Mesenteric fat pad (tissue), 1 donor: ENCODE measurements at places on chromosomes 4 and X. TPM values are rescaled to one million over a fixed set of nuclear protein-coding genes. Genes with fewer than 3 reads are reported as not detected.

GRCh38 chrX:50865311-50865710 lies 45.2 kb upstream of the BMP15 start:
- no peak for DNase-seq

DNA sequence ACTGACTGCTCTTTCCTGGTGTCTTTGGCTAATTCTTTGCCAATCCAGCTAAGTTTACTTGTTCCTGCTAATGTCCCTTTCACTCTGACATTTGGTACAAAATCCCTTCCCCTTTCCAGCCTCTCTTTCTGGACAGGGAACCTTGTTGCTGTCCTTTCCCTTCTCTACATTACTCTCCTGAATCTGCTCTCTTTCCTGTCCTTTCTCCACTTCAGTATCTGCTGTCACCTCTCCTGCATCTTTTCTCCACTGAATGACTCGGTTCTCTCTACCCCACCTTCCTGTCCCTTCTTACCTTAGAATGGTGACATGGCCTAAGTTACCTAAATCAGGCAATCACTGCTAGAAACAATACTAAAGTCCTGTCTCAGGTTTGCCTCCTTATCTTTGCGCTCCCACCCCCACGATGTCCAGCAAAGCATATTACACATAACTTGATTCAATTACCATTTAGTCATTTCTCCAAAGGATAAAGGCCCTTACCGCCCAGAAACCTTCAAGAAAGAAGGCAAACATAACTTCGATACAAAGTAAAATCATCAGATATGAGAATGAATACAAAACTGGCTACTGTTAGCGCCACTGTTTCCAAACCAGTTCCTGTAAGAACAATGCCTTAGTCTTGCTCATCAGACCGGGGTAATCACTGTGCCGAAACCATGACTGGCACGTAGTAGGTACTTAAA lies 890 bp downstream of the BOD1L1 start:
- DNase-seq, result no peak

GRCh38 chr4:8325291-8325973 lies 55.9 kb downstream of the HTRA3 start:
- peak; percentile 74 for DNase-seq

DNA sequence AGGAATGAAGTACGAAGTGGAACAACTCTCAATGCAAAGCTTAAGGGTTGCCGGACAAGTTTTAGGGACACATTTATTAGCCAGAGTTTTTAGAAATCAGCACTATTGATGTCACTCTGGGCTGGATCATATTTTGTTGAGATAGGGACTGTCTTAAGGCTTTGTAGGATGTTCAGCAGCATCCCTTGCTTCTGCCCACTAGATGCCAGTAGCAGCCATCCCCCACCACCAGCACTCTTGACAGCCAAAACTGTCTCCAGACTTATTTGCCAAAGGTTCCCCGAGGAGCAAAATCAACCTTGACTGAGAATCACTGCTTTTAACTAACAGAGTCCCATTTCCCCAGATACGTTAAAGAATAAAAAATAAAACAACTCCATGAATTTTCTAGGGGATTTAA lies 1497.3 kb downstream of the STIM2 start:
- DNase-seq, result no peak

DNA sequence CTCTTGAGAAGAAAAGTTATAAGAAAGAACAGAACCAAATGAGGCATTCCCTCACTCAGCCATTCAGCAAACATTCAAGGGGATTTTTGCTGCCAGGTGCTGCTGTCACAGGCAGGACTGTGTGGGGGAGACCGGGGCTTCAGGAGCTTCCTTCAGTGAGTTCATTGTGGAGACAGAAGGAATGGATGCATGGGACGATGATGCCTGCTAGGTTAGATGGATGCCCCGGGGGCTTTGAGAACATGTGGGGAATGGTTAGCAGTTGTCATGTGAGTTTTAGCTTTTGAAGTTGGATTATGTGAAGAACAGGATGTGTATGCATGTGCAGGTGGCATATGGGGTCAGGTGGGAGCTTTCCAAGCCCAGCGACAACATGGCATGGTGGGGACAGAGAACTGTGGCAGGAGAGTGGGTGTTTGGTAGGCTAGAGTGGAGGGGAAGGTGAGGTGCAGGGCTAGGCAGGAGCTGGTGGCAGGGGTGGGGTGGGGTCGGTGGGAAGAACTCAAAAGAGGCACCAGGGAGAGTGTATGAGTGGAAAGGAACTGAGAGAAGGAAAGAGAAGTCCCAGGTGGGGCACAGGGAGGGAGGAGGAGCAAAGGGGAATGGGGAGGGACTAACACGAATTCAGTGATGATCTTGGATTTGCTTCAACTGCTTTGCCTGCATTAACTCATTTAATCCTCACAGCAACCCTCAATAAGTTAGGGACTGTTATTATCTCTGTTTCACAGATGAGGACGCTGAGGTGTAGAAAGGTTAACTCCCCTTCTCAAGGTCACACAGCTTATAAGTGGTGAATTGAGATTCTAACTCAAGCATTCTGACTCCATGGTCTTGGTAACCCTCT lies 8.4 kb downstream of the DCUN1D4 start:
- no peak for DNase-seq

DNA sequence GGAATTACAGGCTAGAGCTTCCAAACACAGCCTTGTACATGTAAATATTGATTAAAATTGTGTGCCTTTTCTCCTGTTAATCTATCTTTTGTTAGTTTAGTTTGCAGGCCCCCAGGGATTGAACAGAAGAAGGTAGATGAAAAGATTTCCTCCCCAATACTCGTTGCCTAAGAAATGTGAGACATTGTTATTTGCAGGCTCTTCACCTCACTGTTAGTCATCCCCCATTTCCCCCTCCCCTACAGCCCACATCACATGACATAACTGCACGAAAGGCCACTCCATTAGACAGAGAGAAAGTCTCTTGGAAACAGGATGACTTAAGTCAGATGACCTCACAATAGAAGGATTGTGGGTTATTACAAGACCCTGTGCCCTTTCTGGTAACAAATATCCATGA lies 13.3 kb upstream of the MID1 start:
- DNase-seq, result no peak

- DNase-seq, result no peak
Measured at GRCh38 chr4:121272526-121272925, 108.3 kb downstream of the QRFPR start.

DNA sequence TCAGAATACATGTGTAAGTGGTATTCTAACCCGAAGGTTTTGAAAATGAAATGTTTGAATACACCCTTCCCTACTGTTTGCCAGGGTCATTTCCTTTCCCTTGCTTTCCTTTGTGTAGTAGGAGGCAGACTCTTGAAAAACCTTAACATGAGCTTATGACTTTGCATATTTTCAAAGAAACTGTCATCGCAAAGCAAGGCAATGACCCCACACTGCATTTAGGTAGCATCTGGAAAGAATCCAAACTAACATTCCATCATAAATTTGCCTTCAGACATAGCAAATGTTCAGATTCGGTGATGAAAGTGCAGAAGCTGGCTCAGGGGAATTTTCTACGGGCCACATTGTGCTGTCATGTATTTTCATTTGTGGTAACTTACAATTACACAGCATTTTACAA lies 32.3 kb downstream of the SH2D1A start:
- DNase-seq, result no peak

DNA sequence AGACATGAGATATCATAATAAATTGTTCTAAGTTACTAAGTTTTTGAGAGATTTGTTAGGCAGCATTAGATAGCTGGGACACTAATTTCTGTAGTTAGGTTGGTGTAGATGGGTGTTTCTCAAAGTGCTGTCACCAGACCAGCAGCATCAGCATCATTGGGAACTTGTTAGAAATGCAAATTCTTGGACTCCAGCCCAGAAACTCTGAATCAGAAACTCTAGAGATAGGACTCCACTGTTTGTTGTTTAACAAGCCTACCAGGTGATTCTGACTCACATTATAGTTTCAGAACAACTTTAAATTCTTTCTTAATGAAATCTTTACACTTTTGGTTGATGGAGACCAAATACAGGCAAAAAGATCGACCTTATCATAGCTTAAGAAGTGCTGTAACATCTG lies 173.7 kb downstream of the PABPC4L start:
- DNase-seq, result no peak

GRCh38 chrX:106631615-106632014 lies 19.8 kb downstream of the RADX start:
- DNase-seq, result no peak

DNA sequence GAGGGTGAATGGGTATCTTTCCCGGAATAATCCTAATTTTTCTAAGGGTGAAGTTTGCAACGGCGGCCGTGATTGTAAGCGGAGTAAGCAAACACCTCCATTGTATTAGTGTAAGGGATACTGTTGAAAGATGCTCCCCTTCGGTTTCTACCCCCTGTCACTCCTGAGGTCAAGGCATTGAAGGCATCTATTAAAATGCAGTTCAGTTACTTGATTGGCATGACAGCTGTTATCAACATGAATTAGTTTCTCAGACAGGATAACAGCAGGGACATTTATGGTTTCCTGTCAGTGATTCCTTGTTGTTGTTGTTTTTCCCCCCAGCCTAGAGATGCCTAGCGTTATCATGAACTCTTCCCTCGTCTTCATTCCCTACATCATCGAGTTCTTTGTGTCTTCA lies 552 bp downstream of the SLC25A14 start:
- DNase-seq, result no peak

GRCh38 chr4:110508827-110509710 lies 33.1 kb downstream of the ENPEP start:
- DNase-seq, result no peak

DNA sequence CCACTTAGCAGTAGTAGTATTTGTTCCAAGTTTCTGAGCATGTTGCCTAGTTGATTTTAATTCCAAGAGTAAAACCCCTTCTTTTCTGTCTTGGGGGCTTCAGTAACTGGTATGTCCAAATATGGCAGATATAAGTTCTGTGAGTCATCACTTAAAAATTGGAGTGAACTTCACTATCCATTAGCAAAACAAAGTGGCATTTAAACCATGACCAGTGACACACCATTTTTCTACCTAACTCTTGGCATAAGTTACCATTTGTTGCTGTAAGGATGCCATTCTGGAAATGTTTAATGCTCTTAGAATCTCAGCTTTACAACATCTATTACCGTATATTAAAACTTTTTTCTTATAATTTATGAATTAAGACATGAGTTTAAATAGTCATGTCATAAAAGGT lies 102.0 kb downstream of the CBR4 start:
- DNase-seq, result no peak

DNA sequence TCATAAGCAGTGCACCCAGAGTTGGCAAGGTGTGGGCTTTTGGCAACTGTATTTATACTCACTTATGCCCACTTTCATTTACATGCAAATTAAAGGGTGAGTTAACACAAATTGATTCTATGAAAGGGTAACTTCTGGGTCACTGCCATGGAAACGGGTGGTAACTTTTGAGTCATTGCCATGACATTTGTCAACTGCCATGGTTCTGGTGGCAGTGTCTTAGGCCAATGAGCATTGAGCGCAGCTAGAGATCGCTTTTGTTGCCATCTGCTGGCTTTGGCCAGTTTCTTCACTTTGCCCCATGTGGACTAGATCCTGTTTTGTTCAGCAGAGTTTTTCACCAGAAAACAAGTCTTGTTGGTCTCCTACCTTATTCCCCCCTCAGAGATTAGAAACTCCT lies 170.8 kb upstream of the NUDT6 start:
- no peak for DNase-seq

- DNase-seq, result no peak
Measured at GRCh38 chrX:8783097-8783713, 18.0 kb downstream of the FAM9A start.

GRCh38 chrX:150766351-150767044 lies 73.3 kb downstream of the MTMR1 start:
- DNase-seq, result no peak

DNA sequence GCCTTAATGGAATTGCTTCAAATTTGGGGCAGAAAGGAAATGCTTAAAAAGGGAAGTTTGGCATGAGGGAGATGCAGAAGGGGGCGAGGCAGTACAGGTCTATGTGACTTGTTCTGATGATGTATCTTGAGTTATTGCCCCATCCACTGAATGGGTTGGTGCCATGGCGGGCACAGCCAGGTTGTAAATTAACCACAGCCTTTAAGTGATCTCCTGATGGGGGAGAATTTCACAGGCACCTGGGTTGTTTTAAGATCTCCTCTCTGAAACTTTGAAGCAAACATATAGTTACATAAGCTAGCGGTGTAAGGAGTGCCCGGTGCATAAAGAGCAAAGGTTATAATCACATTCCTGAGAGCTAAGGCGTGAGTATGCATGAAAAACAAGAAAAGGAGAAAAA lies 37.0 kb downstream of the NPY5R start:
- DNase-seq, result no peak

DNA sequence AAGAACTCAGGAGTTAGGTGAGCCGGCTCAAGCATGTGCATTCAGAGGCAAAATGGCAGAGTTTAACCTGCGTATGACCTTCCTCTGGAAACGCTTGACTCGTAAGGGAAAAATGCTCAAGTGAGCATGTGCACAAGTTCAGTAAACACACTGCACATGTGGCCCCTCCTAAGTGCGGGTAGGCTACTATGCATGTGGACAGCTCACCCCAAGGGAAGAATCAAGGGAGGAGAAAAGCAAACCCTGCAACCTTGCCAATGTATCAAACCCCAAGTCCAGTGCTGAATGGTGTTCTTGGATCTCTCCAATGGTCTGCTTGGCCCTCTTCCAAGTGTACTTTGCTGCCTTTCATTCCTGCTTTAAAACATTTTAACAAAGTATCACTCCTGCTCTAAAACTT lies 407.1 kb downstream of the ADAM29 start:
- no peak for DNase-seq

- DNase-seq, result no peak
Measured at GRCh38 chrX:133365871-133366611, 49.2 kb downstream of the GPC4 start.

DNA sequence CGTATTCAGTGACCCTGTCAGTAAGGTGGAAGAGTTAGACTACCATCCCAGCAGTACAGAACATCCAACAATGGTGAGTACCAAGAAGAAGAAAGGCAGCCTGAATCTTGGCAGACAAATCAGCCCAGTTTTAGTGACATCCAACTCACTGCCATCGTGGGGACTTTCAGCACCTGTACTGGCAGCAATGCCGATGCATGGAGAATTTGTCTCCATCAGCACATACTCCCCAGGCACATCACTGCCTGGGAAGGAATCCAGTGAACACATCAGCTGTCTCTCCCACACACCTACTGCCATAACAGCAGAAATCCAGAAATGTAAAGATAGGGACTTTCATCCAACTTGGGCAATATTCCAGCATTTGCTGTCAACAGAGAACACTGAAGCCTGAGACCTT lies 29.8 kb downstream of the PTCHD1 start:
- DNase-seq, result no peak

Gene RAB9A
- 41.7 TPM for total RNA-seq

Gene DIPK2B
- 42.8 TPM for total RNA-seq

Gene SLC9A7
- total RNA-seq, result 1.3 TPM

Gene CD38
- 30.4 TPM for total RNA-seq

Gene ARL9
- total RNA-seq, result not detected

Gene DCAF16
- 23.1 TPM for total RNA-seq

Gene NHSL2
- 13.3 TPM for total RNA-seq

Gene CSAG1
- not detected for total RNA-seq

Gene SUPT20HL2
- not detected for total RNA-seq

Gene EMCN
- 30.0 TPM for total RNA-seq
